Activated T-helper 17 cell treated with anti-CD3 and anti-CD28 coated beads, Interleukin-2, amount 50 U/mL, for 72 hours (primary cell): ENCODE measurements at places on chromosomes 12 and 14.

DNA sequence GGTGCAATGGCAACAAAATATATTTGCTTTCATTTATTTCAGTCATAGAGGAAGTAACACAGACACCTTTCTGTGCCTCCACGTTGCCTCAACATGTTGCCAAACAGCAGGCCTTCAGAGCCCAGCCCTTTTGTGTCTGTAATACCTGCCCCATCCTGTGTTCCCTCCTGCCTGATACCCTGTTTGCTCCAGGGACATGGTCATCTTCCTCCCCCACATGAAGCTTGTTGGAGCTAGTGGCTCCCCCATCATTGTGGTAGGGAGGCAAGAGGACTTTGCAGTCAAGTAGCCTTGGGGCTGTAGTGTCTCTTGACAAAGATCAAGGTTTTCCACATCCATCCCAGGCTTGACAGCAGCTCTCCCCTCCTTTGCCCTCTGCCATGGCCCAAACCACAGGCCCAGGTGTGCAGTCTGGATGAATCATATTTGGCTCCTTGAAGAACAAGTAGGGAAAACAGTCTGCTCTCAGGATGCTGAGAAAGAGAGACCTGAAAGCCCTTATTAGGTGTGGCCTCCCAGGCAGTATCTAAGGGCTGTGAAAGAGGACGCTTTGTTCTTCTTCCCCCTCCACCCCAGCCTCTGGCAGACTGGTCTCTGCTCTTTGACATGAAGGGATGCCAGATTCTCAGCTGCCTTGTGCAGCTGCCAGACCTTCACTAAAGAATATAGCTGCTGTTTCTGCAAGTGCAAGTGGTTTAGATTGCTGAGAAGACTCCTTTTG is 329.0 kb downstream of the C12orf75 start:
- ATAC-seq, result no peak

- ATAC-seq, result no peak
These were observed 181.8 kb downstream of the FUT8 start for GRCh38 chr14:65594153-65594881.

- no peak for ATAC-seq
These were observed 38.2 kb downstream of the HRK start for GRCh38 chr12:116843085-116843484.

GRCh38 chr14:69683971-69684370 is 72.6 kb downstream of the SUSD6 start:
- no peak for ATAC-seq

- peak; percentile 90 for ATAC-seq
These were observed 96.1 kb downstream of the CRADD start for GRCh38 chr12:93773122-93773871.

- ATAC-seq, result peak; percentile 62
These were observed 473.0 kb downstream of the RAD51B start for GRCh38 chr14:68292441-68293215.

DNA sequence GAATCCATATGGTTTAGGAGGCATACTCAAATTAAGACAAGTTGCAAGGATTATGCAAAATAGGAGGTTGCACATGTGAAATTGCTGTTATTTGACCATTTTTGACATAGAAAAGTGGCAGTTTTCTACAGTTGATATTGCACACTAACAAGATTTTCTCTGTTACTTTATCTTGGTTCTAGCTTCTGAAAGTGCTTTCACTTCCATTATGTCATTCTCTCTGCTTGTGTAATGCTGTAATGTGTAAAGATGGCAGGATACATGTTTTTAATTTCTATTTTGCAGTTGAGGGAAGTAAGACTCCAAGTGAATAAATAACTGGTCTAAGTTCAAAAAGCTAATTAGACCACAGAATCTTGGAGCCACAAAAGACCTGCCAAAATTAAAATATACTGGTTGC is 60.6 kb downstream of the MYRFL start:
- no peak for ATAC-seq

- no peak for ATAC-seq
These were observed 92.7 kb downstream of the BORCS5 start for GRCh38 chr12:12449533-12450025.
